ENCODE measurements at places on chromosomes 2 and 18.

DNA sequence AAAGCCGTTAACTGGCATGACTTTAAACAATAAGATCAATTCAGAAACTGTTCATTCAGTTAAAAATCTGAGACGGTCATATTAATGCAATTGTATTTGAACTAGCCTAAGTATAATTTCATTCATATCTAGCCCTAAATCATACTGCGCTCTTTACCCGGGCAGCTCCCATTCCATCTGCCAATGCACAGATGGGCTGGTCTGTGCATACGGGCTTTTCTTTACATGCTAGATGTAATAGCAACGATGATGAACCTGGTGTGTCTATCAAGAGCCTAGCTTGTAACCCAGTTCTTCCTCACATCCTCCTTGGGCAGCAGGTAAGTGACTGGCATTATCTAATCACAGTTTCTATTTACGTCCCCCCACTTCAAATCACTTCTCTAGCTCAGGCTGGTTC is 631.5 kb upstream of the KLHL29 start:
- no peak for DNase-seq

DNA sequence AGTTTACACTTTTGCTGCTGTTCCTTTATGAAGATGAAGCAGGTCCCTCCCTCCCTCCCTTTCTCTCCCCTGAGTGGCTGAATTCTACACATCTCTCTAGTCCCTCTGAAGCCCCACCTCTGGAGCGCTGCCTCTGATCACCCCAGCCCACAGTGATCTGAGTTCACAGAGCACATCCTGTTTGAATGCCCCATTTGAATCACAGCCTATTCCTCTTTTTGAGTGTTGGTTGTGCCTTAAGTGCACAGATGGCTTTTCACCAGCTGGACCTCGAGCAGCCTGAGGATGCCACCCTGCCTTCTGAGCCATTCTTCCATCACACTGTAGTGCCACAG is 87.1 kb downstream of the ITGB1BP1 start:
- no peak for DNase-seq

- no peak for DNase-seq
Observed at GRCh38 chr2:23280401-23280800, 104.6 kb upstream of the KLHL29 start.

- no peak for DNase-seq
Observed at GRCh38 chr2:152477347-152478092, 142.5 kb downstream of the FMNL2 start.

- DNase-seq, result no peak
Observed at GRCh38 chr18:48827291-48828193, 123.2 kb downstream of the SMAD7 start.

DNA sequence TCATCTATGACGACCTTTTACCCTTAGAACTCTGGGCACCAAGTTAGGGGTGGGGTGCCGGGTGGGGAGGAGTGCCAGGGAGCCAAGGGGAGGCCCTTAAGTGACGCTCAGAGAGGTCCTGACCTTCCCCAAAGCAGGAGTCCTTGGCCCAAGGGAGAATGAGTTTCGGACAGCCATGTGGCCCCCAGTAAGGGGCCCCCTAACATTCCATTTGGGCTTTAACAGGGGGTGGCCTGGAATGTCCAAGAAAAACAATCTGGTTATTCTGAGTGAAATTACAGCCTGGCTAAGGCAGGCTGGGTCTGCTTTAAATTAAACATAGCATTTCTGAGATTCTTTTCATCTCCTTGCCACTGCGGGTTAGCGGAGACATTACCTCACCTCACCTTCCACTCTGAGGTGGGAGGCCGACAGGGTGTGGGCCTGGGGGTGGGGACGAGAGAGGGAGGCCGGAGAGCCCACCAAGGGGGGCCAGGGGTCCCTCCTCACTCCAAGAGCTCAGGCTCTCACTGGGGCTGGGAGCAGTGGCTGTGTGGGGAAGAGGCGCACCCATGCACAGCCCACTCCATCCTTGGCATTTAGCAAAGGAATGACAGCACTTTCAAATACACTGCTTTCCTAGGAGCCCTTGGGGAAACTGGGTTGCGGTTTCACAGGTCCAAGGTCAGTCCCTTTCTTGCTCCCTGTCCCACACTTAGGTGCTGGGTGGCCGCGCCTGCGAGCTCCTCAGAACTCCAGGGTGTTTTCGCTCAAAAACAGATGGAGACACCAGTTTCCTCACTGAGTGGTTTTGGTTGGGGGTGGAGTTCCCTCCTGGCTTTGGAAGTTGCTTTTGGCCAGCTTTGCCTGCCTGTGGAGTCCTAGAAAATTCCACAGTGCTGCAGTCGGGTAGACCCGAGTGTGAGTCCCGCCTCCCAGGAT is 107.4 kb downstream of the POLR1A start:
- DNase-seq, result no peak

GRCh38 chr2:207905546-207905945 is 119.8 kb downstream of the PLEKHM3 start:
- no peak for DNase-seq

- no peak for DNase-seq
Observed at GRCh38 chr18:13453714-13454113, 235.2 kb downstream of the LDLRAD4 start.

GRCh38 chr2:206979922-206980321 is 40.6 kb downstream of the CPO start:
- DNase-seq, result no peak

GRCh38 chr2:70412294-70413070 is 110.6 kb upstream of the FAM136A start:
- no peak for DNase-seq

GRCh38 chr2:173117678-173118077 is 42.0 kb downstream of the MAP3K20 start:
- DNase-seq, result no peak

- DNase-seq, result no peak
Observed at GRCh38 chr2:128245813-128246212, 72.9 kb downstream of the HS6ST1 start.

DNA sequence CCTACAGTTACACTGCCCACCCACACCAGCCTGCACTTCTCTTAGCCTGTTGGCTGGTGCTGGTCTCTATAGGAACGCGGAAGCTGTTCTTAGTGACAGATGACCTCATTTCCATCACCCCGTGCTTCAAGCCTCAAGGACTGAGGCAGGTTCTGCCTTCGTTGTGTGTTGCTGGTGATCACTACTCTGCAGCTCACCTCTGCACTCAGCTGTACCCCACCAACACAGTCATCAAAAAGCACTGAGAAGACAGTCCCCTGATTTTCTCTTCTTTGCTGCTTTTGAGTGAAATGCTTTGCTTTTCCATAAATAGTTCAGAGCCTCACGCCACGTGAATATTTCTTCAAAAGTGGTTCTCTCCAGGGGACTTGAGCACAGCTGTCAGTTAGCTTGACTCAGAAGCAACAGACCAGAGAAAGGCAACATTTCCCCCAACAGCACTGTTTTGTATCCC is 225.7 kb upstream of the CCDC150 start:
- no peak for DNase-seq

DNA sequence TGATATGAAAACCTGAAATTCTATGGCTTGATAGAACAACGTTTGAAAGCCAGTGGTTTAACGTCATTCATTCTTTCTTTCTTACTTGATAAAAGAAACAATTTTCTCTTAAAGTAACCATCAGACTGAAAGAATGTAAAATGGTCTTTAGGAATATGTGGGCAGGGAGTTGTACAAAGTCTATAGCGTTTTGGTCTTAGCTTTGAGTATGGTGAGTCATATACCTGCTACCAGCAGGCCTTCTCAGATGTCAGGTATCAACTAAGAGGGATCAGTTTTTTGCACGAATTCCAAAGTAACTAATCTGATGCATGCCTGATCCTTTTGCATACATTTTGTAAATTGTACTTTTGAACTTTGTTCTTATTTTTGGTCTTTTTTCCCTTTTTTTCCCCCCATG is 101.5 kb upstream of the DSEL start:
- no peak for DNase-seq

DNA sequence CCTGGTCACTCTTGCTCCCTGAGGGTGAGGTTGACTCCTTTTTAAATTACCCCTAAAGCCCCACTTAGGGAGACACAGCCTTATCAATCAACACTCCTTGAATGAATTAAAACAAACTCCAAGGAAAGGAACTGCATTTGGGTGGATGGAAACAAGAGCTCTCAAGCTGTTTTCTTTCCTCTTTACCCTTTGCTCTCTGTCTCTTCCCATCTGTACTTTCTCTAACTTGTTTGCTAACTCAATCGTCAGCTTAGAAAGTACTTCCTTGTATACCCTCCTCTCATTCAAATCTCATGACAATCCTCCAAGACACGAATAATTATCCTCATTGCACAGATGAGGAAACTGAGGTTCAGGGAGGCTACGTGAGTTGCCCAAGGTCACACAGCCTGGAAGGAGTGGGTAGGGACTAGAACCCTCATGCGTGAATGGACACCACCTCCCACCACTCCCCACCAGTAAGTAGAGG is 32.7 kb downstream of the ZFP36L2 start:
- DNase-seq, result no peak

DNA sequence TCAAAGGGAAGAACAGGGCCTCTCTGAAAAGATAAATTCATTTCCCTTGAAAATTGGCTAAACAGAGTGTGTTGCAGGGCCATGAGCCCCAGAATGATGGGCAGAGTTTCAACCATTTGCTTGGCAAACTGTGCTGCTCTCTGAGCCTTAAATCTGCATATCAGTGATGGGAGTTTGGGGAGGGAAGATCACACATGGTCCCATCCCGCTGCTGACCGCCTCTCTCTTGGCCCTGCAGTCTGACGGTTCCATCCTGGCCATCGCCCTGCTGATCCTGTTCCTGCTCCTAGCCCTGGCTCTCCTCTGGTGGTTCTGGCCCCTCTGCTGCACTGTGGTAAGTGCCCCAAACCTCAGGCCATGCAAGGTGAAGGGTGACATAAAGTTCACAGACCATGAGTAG is 139.0 kb downstream of the ANTXR1 start:
- DNase-seq, result no peak

DNA sequence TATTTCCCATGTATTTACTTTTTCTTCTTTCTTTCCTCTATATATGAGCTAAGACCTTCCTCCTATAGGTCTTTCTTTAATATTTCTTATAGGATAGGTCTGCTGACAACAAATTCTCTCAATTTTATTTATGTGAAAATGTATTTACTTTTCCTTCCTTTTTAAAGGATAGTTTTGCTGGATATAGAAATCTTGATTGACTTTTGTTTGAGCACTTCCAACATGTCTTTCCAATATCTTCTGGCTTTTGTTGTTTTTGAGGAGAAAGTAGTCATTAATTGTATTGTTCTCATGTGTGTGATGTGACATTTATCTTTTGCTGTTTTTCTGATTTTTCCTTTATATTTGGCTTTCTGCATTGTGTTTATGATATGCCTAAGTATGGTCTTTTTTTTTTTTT is 28.9 kb upstream of the FBLN7 start:
- DNase-seq, result no peak

DNA sequence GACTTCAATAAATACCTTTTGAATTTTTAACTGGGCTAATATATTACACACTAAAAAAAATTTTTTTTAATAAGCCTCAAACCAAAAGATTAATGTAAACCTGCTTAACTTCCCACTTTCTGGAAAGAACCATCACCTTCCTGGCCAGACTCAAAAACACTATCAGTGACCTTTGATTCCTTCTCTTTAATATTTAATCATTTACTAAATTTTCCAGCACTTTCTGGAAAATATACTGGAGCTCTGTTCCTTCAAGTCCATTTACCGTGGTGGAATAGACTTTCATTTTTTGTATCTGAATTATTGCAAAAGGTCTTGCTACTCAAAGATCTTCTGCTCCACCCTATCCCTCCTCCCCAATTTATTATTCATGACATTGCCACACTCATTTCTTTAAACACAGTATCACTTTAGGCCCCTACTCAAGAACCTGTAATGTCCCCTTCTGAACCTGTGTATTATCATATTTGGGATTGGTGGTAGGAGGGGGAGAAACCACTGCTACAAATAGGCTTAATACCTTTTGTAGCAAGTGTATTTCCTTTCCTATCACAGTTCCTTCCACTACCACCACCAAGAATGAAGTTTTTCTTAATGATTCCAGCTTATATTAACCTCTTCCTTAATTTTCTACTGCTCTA is 7.4 kb downstream of the PPP4R3B start:
- DNase-seq, result no peak

- no peak for DNase-seq
Observed at GRCh38 chr2:177783835-177784744, 288.5 kb downstream of the PDE11A start.

DNA sequence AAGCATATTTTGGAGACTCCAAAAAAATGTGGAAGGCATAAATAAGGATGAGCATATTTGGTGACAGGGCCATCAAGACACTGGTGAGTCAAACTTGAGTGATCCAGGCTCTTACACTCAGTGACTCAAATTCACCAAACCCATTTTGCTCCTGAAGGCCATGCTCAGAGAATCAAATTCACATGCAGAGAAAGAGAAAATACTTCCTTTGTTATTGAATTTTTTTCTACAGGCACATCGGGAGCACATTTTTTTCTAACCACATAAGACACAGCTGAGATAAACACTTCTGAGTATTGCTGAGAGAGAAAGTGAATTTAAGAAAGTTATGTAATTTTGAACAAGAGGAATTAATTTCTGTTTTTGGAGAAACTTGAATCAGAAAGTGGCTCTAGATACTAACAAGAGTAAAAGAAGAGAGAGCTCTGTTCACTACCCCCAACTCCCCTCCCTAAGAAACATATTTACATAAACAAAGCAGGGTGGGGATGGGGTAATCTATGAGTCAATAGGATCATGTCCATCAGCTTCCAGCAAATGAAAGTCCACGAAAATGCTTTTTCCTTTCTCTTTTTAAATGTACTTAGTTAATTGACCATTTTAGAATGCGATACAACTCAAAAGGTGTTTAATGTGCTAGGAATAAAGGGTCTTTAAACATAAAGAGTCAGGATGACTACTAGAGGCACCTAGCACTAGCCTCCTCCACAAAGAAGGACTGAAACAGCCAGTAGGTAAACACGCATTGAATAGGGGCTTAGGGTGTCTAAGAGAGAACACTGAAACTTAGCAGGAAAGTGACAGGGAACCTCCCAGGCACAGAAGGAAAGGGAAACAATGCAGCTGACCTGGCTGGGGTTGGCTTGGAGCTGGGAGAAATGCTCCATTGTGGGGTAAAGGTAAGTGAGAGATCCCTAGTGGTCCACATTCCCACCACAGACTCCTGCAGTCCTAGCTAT is 152.3 kb downstream of the KCNE4 start:
- no peak for DNase-seq

DNA sequence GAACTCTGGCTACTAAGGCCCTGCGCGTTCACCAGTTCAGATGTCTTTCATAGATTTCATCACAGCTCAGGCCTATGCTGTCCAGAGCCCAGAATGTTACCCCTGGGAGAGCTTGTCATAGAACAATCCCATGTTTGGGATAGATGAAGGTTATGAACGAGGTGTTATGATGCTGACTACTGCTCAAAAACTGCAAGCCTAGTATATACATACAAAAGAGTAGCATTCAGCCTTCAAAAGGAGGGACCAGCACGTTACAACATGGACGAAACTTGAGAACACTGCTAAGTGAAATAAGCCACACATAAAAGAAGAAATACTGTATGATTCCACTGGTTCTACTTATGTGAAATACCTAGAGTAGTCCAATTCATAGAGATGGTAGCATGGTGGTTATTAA is 401.9 kb downstream of the NBAS start:
- DNase-seq, result no peak

Data from T-helper 22 cell (primary cell).